ENCODE measurements at places on chromosomes 2 and 18. TPM values are rescaled to one million over a fixed set of nuclear protein-coding genes. Genes with fewer than 3 reads are reported as not detected.

Gene ERFE
- 3.4 TPM for total RNA-seq

Gene RBM43
- 11.9 TPM for total RNA-seq

DNA sequence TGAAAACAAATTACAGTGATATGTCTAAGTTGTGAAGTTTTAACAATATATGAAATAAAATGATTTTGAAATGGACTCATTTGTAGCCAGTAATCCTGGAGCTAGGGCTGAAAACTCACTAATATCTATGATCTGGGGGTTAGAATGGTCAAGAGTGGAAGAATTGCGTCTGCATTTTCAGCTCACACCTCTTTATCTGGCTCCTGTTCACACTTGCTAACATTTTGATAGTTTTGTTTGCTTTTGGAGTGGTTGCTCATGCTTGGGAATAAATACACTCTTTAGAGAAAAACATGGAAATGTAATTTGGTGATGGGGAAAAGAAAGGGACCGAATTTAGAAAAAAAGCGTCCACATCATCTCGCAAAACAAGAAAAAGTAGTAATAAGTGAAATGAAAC is 30.7 kb downstream of the UBE2F start:
- DNase-seq, result no peak

- no peak for DNase-seq
Observed at GRCh38 chr2:20179755-20180594, 45.0 kb downstream of the SDC1 start.

GRCh38 chr18:55517055-55517454 is 70.9 kb downstream of the TCF4 start:
- DNase-seq, result no peak
